ENCODE measurements at places on chromosomes 5 and 9. TPM values are rescaled to one million over a fixed set of nuclear protein-coding genes. Genes with fewer than 3 reads are reported as not detected.

DNA sequence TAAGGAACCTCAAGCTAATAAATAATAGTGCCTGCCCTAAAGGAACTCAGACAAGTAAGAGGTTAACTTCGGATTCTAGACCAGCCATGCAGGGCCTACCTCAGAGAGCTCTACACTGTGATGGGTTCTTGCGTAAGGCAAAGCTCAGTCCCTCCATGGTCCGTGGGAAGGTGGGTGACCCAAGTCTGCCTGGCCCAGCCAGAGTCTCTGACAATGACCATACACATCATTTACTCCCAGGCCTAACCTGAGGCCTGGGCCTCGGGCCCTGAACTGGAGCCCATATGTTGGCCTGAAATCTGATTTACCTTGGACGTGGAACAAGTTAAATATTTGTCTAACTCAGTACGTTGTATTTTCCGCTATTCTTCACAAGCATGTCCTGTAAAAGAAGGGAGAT is 55.1 kb downstream of the TMEM174 start:
- peaks cover 9% of the 10 kb centered on the region for H3K4me1 ChIP-seq
- H3K4me3 ChIP-seq = no peak overlapping the region
- H3K36me3 ChIP-seq = no peaks in the 10 kb centered on the region
- no peak for DNase-seq

GRCh38 chr5:55675119-55675518 is 37.0 kb downstream of the SLC38A9 start:
- no peak for DNase-seq
- peak overlapping the region; percentile 36 for H3K27ac ChIP-seq
- peaks cover 36% of the 10 kb centered on the region for H3K4me1 ChIP-seq

- H3K27me3 ChIP-seq = no peaks in the 10 kb centered on the region
- no peaks in the 10 kb centered on the region for H3K36me3 ChIP-seq
- H3K27ac ChIP-seq = no peak overlapping the region
- no peaks in the 10 kb centered on the region for H3K4me1 ChIP-seq
- H3K4me3 ChIP-seq = no peak overlapping the region
Measured at GRCh38 chr5:176486189-176486757, 38.1 kb downstream of the FAF2 start.

- DNase-seq = no peak
- no peaks in the 10 kb centered on the region for H3K27me3 ChIP-seq
- no peaks in the 10 kb centered on the region for H3K36me3 ChIP-seq
- H3K4me1 ChIP-seq = peaks cover 52% of the 10 kb centered on the region
Measured at GRCh38 chr9:136994180-136994887, 2.0 kb downstream of the CLIC3 start.

- no peaks in the 10 kb centered on the region for H3K36me3 ChIP-seq
- no peak for DNase-seq
- H3K27me3 ChIP-seq = no peaks in the 10 kb centered on the region
Measured at GRCh38 chr5:1257363-1257762, 32.2 kb downstream of the SLC6A18 start.

DNA sequence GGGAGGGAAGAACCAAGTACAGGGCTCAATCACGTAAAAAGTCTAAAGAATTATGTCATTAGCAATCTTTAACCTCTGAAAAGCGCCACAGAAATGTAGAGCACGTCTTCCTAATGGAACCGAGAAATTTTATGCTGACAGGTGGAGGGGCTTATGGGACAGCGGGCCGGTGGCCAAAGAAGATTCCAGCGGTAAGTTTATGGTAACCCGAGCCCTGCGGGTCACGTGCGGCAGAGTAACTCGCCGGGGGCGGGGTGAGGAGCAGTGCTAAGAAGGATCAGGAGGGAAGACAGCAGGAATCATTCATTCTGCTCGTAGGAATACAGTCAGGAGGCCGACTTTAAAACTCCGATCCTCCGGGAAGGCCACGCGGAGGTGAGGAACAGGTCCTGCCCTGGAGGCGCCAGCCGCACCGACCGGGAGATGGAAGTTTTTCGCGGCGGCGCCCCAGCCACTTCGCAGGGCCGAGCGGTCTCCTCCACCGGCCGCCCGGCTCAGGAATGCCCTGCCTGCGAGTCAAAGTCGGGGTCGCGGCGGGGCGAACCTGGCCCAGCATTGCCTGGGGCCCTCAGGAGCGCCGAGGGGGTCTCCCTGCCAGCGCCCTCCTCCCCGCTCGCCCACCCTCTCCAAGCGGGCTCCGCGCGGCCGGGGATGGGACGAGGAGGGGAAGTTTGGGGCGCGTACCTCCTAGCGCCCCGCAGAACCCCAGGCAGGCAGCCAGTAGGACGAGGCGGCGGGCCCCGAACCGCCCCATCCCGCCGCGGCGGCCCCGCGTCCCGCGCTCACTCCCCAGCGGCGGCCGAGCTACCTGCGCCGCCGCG is 101.8 kb downstream of the ESM1 start:
- peak overlapping the region; percentile 56 for H3K4me3 ChIP-seq
- no peaks in the 10 kb centered on the region for H3K36me3 ChIP-seq
- DNase-seq = no peak
- H3K27me3 ChIP-seq = no peaks in the 10 kb centered on the region
- peak overlapping the region; percentile 27 for H3K27ac ChIP-seq

- no peaks in the 10 kb centered on the region for H3K27me3 ChIP-seq
- no peak for DNase-seq
- H3K27ac ChIP-seq = no peak overlapping the region
- H3K4me1 ChIP-seq = no peaks in the 10 kb centered on the region
- H3K36me3 ChIP-seq = no peaks in the 10 kb centered on the region
- no peak overlapping the region for H3K4me3 ChIP-seq
Measured at GRCh38 chr9:27853529-27853928, 280.2 kb upstream of the C9orf72 start.

GRCh38 chr9:76646249-76646648 is 118.0 kb upstream of the PCA3 start:
- no peak overlapping the region for H3K27ac ChIP-seq
- DNase-seq = no peak
- no peaks in the 10 kb centered on the region for H3K36me3 ChIP-seq
- H3K27me3 ChIP-seq = no peaks in the 10 kb centered on the region
- no peak overlapping the region for H3K4me3 ChIP-seq
- H3K4me1 ChIP-seq = peaks cover 6% of the 10 kb centered on the region

DNA sequence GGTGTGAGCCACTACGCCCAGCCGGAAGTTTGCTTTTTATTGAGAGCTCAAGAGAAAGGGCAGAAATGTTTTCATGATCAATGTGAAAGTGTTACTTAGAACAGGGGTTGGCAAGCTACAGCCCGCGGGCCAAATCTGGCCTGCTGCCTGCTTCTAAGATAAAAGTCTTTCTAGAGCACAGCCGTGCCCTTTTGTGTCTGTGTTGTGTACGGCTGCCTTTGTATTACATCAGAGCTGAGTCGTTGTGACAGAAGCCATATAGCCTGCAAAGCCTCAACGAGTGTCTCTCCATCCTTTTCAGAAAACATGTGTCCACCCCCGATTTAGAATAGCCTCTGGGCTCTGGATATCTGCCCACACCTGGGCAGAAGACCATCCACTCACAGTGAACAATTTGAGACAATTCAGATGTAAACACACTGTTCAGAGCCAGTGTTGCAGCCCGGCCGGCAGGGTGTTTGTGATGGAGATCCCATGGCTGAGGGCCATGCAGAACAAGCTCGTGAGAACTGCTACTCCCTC is 28.8 kb downstream of the AK8 start:
- no peak for DNase-seq
- H3K27ac ChIP-seq = no peak overlapping the region
- no peaks in the 10 kb centered on the region for H3K36me3 ChIP-seq
- no peaks in the 10 kb centered on the region for H3K27me3 ChIP-seq

- H3K27me3 ChIP-seq = no peaks in the 10 kb centered on the region
- no peak for DNase-seq
- no peak overlapping the region for H3K4me3 ChIP-seq
Measured at GRCh38 chr9:2808105-2808504, 35.8 kb downstream of the PUM3 start.

GRCh38 chr9:111094433-111094924 is 56.2 kb upstream of the LPAR1 start:
- H3K27ac ChIP-seq = peak overlapping the region; percentile 71
- H3K4me1 ChIP-seq = peaks cover 12% of the 10 kb centered on the region
- DNase-seq = no peak
- no peak overlapping the region for H3K4me3 ChIP-seq

- H3K4me3 ChIP-seq = no peak overlapping the region
- no peaks in the 10 kb centered on the region for H3K4me1 ChIP-seq
- H3K27ac ChIP-seq = no peak overlapping the region
- H3K27me3 ChIP-seq = no peaks in the 10 kb centered on the region
Measured at GRCh38 chr9:127693697-127694096, 13.1 kb upstream of the CFAP157 start.

DNA sequence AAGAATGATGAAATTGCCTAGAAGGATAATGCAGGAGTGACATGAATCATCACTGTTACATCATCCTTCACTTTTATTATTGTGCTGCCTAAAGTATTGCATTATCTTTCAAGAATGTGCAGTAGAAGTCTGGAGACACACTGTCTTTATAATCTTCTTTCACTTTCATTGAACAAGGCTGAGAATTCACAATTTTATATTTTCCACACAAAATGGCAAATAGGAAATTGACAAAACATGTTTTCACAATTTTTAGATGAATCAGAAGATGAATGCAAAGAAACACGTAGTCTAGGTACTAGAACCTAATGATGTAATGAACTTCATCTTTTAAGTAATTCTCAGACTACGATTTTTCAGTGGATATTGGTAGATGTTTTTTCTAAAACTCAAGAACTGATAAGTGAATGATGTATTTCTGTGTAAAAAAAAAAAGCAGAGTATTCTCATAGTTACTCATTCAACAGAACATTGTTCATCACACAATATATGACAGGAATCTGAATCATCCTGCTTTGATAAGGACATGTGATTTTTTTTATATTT is 131.5 kb upstream of the GRHPR start:
- no peak overlapping the region for H3K4me3 ChIP-seq
- no peak overlapping the region for H3K27ac ChIP-seq
- no peaks in the 10 kb centered on the region for H3K36me3 ChIP-seq
- H3K27me3 ChIP-seq = no peaks in the 10 kb centered on the region
- no peak for DNase-seq

GRCh38 chr5:142864290-142865260 is 94.4 kb downstream of the ARHGAP26 start:
- no peak overlapping the region for H3K4me3 ChIP-seq
- no peaks in the 10 kb centered on the region for H3K36me3 ChIP-seq
- no peaks in the 10 kb centered on the region for H3K27me3 ChIP-seq
- peaks cover 39% of the 10 kb centered on the region for H3K4me1 ChIP-seq

- H3K4me1 ChIP-seq = peaks cover 30% of the 10 kb centered on the region
- H3K4me3 ChIP-seq = no peak overlapping the region
- no peaks in the 10 kb centered on the region for H3K27me3 ChIP-seq
- H3K27ac ChIP-seq = peak overlapping the region; percentile 59
- no peak for DNase-seq
- no peaks in the 10 kb centered on the region for H3K36me3 ChIP-seq
Measured at GRCh38 chr5:54646356-54647101, 129.0 kb downstream of the SNX18 start.

DNA sequence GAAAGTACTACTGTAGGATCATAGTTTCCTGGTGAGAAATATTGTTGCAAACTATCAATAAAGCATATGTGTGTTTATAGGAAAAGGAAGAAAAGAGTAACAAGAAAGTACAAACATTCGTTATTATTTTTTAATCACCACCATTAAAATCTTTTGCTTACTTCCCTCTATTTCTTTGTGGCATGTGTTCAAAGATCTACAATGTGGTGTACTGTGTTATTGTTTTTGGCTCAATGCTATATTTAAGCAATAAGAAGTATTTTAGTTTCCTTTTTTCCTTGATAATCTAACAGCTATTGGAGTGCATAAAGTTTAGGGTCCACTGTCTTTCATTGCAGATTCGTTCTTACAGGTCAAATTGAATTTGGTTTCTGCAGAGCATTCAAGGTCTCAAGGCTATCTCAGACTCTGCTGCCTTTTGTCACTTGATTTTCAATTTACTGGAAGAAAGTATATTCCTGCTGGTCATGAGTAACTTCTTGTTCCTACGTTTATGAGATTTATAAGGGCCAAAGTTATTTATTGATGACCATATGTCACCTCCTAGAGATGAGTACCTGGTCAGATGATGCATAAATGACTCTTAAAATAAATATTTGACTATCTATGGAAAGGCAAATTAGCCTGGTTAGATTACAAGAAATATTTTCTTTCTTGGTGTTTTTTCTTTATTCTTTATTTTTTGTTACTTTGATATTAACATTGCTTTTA is 323.0 kb downstream of the TMEM167A start:
- no peaks in the 10 kb centered on the region for H3K27me3 ChIP-seq
- DNase-seq = no peak
- no peak overlapping the region for H3K4me3 ChIP-seq
- H3K36me3 ChIP-seq = no peaks in the 10 kb centered on the region
- no peaks in the 10 kb centered on the region for H3K4me1 ChIP-seq
- H3K27ac ChIP-seq = no peak overlapping the region

DNA sequence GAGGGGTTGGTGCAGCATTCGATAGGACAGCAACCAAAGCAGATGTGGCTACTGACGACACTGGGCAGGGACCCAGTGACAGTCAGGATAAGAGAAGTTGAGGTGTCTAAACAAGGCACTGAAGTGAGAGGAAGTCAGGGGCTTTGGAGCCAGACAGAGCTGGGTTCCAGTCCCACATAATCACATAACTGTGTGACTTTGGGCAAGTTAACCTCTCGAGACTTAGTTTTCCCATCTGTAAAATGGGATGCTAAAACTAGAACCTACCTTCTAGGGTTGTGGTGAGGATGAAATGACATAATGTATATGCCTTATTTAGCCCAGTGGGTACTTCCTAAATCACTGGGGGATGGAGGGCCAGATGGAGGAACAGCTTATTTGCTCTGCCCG is 3.1 kb downstream of the ANGPTL2 start:
- no peak for DNase-seq
- no peaks in the 10 kb centered on the region for H3K27me3 ChIP-seq
- H3K4me3 ChIP-seq = peak overlapping the region; percentile 72

DNA sequence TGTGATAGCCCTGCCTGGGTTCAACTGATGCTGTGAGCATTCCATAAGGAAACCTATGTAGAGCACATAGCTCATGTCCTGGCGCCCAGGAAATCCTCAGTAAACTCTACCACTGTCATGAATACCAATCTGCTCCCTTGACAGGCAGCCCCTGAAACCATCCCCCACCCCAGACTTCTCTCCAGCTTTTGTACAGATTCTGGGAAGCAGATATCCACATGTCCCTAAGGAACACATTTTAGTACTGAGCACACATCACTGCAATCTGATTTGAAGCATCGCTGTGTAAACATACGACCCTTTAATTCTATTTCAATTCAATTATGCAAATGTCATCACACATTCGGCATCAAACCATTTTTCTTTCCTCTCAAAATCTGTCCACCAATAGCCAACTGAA is 89.5 kb upstream of the FSTL4 start:
- H3K27ac ChIP-seq = no peak overlapping the region
- DNase-seq = no peak
- H3K27me3 ChIP-seq = no peaks in the 10 kb centered on the region
- H3K4me3 ChIP-seq = no peak overlapping the region
- no peaks in the 10 kb centered on the region for H3K36me3 ChIP-seq

- no peaks in the 10 kb centered on the region for H3K36me3 ChIP-seq
- H3K27ac ChIP-seq = no peak overlapping the region
- H3K27me3 ChIP-seq = no peaks in the 10 kb centered on the region
- no peak for DNase-seq
- no peaks in the 10 kb centered on the region for H3K4me1 ChIP-seq
Measured at GRCh38 chr5:97276474-97277120, 93.5 kb upstream of the RIOK2 start.

- no peak overlapping the region for H3K4me3 ChIP-seq
- no peaks in the 10 kb centered on the region for H3K27me3 ChIP-seq
- no peak for DNase-seq
- H3K27ac ChIP-seq = no peak overlapping the region
- no peaks in the 10 kb centered on the region for H3K4me1 ChIP-seq
Measured at GRCh38 chr5:145396888-145397287, 438.3 kb downstream of the PRELID2 start.

PRPF4 gene
- 11.8 TPM for total RNA-seq

KCNN2 gene
- total RNA-seq = 3.4 TPM

SPATA31D4 gene
- not detected for total RNA-seq

WASHC1 gene
- 7.6 TPM for total RNA-seq

HCN1 gene
- not detected for total RNA-seq
